ENCODE measurements at places on chromosomes 3 and 15.

DNA sequence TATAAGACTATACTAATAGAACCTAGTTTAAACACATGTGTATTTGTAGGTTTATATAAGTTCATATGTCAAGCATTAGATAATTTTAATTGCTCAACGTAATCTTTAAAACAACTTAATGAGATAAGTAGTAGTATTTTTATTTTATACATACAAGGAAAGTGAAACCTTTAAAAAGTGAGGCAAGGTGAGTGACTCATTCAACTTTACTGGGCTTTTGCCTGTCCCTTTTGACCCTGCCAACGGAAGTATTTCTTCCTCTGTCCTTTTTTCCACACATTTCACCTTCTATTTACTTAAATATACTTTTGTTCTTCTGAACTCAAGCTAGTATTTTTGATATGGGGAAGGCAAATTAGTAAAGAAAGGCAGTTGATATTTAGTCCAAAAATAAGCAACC, 78.5 kb downstream of the KBTBD8 start:
- no peak for DNase-seq

DNA sequence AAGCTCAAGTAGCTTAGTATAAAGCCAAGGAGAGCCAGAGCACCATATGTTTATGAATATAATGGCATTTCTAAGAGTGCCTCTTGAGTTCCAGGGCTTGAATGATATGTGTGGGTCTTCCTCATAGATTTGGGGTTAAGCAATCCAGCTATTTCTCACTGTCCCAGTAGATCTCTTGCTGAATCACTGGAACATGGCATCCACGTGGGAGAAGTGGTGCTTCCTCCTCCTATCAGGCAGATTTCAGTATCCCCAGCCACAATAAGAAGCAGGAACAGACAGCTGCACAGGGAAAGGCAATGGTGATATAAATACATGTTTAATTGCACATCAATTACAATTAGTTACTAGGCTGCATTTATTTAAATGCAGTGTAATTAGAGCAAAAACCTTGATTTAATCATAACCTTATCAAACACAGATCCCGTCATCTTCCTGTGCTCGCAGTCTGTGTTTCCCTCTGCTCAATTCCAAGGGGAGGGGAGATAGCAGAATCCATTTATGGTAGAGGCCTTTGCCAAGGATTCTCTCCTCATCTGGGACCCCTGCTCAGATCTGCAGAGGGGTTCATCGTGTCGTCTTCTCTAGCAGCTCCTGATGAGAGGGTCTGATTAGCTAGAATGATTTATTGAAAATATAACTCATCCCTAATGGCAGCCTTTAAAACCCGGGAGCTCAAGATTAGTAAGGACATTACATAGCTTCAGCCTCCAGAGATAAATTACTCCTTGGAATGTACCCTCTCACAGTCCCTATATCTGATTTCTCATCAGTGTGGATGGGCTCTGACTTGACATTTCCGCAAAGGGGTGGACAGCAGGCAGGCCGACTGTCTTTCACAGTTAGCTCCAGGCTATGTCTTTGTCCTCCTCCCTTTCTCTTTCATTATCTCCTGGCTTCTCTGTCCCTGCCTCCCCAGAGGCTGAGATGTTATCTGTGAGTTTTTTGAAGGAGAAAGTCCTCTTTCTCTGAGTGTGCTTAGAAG, 775.9 kb downstream of the AGBL1 start:
- DNase-seq = no peak

DNA sequence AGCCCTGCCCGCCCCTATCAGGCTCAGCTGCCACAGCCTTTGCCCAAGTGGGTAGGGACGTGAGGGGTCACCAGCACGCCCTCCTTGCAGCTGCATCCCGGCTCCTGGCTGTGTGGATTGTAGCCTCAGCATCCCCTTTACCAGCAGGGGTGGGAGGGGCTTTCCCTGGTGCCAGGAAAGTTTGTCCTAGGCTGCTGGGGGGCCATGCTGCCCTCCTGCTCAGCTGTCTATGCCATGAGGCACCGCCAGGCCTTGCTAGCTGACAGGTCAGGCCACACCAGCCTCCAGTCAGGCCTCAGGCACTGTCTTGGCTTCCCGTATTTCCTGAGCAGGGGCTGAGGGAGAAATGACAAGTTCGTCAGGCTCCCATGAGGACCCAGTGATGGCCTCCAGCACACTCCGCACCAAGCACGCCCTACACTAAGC, 32.3 kb downstream of the TKT start:
- DNase-seq = no peak

- DNase-seq = no peak
Measured at GRCh38 chr15:68062214-68062613, 8.1 kb downstream of the PIAS1 start.

- no peak for DNase-seq
Measured at GRCh38 chr3:12922881-12923431, 81.6 kb upstream of the RPL32 start.

GRCh38 chr15:67803996-67804843, 21.1 kb upstream of the SKOR1 start:
- no peak for DNase-seq

- no peak for DNase-seq
Measured at GRCh38 chr15:42796955-42797782, 60.2 kb upstream of the CDAN1 start.

DNA sequence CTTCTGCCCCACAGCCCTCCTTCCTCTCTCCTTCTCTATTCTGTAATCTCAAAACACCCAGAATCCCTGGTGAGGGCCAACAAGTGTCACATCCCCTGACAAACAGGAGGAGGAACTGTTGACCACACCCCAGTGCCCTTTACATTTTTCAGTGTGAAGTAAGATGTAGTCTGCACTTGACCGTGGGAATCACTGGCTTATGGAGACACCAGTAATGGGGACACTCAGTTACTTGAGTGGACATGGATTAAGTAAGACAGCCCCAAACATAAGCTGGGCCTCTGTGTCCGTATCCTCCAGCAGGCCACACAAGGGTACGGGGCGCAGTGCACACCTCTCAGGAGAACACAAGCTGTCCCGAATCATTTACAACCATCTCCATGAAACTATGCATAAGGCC, 28.4 kb upstream of the LIMD1 start:
- no peak for DNase-seq

DNA sequence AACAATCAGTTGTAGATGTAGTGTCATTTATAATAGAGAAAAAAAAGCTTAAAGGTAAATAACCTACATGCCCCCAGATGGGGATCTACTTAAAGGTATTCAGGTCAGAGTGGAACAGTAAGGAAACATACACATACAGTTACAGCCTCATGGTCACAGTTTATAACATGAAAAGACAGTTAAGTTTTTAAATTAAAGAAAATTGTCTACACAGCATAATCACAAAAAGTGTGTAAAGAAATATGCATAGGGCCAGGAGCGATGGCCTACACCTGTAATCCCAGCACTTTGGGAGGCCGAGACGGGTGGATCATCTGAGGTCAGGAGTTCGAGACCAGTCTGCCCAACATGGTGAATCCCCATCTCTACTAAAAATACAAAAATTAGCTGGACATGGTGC, 6.8 kb downstream of the RHOV start:
- no peak for DNase-seq

DNA sequence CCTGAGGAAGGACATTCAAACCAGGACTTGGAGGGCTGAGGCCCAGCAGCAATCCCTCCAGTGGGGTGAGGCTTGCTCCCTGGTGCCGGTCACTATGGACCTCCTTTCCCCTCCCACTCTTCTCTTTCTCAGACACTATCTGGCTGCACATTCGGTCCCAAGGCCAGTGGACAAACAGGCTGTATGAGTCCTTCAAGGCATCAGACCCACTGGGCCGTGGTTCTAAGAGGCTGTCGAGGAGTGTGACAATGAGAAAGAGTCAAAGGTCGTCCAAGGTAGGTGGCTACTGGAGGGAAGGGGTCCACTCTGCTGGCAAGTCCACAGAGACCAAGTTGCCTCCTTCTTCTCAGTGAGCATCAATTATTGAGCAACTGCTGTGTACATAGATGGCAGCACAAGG, 28.0 kb downstream of the NOX5 start:
- no peak for DNase-seq

DNA sequence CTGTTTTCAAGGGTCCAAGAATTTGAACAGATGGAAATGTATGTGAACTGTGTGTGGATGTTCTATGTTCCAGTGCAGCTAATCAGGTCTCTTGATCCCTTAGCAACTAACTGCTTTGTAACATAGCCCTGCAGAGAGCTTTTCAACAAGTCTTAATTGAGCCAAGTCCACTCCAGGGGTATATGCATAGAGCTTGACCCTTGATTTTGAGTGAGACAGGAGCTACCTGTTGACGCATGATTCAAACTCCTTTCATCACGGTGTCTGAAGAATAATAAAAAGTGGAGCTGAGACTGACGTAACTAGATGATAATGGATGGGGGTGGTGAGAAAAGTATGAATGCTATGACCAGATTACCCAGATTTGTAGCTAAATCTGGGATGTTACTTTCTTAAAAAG, 93.3 kb upstream of the CCDC54 start:
- DNase-seq = no peak

- no peak for DNase-seq
Measured at GRCh38 chr3:143241481-143241951, 121.9 kb downstream of the CHST2 start.

- DNase-seq = no peak
Measured at GRCh38 chr15:57618325-57618724, 26.6 kb downstream of the MYZAP start.

DNA sequence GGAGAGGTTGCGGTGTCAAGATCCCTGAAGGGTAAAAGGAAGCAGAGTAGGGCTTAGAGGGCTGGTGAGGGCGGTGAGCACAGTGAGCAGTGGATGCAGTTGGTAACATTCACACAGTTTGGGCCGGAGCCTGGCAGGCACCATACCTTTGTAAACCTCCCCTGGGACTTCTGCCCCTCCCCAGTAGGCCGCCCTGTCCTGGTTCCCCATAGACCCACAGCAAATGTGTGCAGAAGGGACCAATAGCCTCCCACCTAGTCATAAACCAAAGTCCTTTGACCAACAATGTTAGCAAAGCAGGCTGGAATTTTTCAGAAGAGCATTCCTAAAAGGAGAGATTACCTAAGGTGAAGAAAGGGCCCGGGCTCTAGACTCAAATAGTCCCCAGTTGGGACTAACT, 1.7 kb upstream of the PHGR1 start:
- DNase-seq = no peak

DNA sequence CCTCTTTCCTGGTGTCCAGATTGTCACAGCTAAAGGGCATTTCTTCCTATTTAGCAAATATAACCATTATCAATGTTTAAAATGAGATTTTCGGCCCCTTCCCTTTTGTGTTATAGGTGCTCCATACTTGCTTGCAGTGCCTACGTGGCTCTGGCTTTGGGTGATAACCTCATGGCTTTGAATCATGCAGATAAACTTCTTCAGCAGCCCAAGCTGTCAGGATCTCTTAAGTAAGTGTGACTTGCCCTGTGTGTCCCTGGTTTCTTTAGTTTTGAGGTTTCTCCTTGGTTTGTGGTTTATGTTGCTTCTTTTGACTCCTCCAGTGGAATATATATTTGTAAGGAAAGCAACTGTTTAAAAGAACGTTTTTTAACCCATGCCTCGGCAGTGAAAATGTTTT, 58.5 kb upstream of the TRIM71 start:
- no peak for DNase-seq

- no peak for DNase-seq
Measured at GRCh38 chr3:49410846-49411534, 786 bp downstream of the RHOA start.

DNA sequence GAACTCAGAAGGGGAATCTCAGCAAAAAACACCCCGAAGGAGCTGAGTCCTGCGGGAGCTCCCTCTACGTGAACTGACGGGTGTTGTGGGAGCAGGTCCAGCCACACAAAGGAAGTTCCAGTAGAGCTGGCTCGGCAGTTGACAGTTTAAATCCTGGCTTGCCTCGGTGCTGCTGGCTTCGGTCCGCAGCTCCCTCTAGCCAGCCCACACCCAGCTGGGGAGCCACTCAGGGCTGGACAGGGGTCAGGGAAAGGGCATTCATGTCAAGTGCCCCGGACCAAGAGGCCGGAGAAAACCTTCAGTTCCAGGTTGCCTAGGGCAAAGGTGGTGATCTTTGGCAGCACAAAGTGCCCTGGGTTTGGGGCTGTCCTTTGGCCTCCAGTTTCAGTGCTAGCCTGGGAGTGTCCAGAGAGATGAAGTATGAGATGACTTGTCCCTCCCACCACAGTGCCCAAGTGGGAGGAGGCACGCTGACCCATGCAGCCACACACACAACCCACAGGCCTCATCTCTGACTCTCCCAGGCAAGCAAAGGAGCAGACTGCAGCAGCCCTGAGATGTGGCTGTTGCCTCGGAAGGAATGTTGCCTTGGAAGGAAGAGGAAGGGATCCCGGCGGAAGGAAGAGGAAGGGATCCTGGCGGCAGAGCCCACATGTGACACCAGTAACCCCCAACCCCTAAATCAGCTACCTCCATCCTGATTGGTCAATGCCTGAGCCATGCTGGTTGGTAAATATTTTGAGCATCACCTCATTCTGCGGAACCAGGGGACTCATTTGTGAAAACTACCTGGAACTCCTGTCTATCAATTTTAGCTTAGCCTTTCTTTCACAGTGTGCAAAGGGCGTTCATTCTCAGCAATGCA, 13.9 kb upstream of the ANPEP start:
- no peak for DNase-seq

DNA sequence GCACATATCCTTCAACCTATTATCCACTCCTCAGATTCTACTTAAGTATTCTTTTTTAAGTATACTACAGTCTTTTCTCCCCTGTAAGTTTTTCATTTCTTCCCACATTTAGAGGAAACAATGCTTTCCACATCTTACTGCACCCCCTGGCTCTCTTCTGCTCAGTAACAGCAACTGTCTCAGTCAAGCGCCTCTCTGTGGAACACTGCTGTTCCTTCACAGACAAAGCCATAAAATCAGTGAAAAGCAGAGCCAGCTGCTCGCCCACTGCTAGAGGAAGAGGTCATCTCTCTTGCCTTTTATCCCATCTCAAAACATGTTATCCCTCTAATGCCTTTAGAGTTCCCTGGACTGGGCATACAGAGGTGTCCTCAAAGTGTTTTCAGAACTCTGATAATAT, 24.8 kb downstream of the SERP1 start:
- DNase-seq = no peak

DNA sequence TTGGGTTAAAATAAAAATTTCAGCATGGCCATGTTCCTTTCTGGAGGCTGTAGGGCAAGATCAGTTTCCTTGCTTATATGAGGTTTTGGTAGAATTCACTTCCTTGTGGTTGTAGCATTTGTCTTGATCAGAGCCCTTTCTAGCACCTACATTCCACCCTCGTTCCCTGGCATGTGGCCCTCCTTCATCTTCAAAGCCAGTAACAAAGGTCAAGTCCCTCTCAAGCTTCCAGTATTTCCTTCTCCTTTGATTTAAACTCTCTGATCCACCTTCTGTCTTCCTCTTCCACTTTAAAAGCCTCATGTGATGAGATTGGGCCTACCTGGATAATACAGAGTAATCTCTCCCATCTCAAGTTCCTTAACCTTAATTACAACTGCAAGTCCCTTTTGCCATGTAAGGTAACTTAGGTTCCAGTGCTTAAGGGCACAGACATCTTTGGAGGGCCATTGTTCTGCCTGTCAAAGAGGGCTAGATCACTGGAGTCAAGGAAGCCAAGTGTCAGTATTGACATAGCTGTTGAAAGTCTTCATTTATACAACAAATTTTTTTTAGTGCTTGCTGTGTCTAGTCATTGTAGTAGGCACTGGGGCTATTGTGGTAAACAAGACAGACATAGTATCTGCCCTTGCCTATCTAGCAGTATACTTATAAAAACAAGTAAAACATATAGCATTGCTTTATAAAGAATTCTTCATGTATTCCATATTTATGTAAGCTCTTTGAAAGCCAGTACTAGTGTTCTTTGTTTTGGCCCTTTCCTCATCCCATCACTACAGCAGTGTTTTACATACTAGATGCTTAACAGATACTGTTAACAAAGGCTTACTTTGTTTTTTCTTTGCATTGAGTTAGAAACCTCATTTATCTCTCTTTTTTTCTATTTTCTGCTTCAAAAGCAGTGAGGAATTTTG, 40.7 kb downstream of the GLCE start:
- no peak for DNase-seq

All from activated naive CD4-positive, alpha-beta T cell (primary cell).